ENCODE measurements at places on chromosomes 13 and 19.

- DNase-seq: peak; percentile 48
Observed at GRCh38 chr13:24036115-24036514, 124.4 kb upstream of the SPATA13 start.

- peak; percentile 77 for DNase-seq
Observed at GRCh38 chr19:28737021-28737895, 475.7 kb downstream of the UQCRFS1 start.

- DNase-seq: peak; percentile 80
Observed at GRCh38 chr13:80339563-80339911, 1.4 kb downstream of the SPRY2 start.

DNA sequence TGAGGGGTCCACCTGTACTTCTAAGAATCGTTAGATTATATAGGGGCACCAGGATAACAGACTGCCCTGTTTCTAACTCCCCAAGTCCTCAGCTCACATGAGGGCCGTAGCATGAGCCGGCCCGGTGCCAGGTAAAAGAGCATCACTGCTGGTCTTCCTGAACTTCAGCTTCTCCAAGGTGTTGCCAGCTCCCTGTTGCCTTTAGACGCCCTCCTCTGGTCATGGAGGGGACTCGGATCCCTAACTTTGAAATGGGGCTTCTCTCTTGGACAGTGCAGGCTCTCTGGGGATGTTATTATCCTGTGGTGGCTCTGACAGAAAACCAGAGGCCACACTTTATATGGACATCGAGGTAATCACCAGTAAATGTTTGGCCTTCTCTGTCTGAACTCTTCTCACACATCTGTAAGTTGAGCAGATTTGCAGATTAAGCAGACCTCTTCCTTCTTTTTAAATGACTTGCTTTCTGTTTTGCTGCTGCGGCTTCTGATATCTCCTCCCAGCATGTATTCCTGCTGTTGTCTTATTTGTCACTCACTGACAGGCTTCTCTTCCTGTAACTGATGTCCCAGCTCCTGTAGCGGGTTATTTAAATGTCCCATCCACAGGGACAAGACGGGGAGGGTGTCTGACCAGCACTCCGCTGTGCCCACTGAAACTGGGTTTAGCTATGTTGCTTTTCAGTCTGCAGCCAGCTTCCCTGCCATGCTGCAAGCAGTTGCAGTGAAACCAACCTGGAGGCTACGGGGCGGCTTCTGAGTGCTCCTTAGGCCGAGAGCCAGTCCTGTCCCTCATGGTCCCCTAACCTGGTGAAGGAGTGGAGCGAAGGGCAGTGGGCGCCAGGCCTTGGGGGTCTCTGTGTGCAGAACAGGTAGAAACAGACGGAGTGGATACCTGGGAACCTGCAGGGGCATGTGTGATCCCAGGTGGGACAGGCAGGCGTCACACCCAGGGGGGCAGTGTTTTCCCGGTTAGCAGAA lies 39.2 kb downstream of the TSSK6 start:
- peak; percentile 70 for DNase-seq

DNA sequence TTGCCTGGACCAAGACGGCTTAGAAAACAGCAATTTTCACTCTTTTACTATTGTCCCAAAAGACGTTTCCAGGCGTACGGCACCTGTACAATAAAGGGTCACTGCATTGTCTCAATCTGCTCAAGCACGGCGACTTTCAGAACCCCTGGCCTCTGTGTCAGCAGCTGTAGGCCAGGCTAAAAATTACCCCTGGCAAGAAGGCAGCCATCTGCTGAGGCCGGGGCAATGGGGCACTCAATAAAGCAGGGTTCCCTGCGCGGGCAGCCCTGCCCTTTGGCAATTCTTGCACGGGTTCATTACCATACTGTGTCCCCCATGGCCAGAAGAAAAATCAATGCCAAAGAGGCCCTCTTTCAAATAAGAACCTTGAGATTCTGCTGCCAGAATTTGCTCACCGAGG lies 52.1 kb downstream of the STK24 start:
- DNase-seq: no peak

GRCh38 chr13:101576977-101577376 lies 124.5 kb downstream of the ITGBL1 start:
- DNase-seq: no peak

DNA sequence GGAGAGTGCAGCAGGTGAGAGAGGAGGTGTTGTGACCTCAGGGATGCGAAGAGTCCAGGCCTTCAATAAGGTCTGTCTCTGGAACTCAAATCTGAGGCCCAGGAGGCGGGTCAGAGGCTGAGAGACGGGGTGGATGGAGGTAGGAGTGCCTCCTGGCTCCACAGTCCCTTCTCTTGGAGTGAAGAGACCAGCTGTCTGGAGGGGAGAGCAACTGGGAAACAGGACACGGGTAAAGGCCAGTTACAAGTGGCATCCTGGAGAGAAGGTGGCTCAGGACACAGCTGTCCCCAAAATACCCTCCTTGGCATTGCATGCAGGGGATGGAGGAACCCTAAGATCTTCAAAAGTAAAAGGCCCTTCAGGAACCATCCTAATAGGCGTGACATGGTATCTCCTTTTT lies 19.2 kb downstream of the PDE4A start:
- peak; percentile 35 for DNase-seq

GRCh38 chr19:18161636-18162002 lies 8.7 kb downstream of the PIK3R2 start:
- no peak for DNase-seq

DNA sequence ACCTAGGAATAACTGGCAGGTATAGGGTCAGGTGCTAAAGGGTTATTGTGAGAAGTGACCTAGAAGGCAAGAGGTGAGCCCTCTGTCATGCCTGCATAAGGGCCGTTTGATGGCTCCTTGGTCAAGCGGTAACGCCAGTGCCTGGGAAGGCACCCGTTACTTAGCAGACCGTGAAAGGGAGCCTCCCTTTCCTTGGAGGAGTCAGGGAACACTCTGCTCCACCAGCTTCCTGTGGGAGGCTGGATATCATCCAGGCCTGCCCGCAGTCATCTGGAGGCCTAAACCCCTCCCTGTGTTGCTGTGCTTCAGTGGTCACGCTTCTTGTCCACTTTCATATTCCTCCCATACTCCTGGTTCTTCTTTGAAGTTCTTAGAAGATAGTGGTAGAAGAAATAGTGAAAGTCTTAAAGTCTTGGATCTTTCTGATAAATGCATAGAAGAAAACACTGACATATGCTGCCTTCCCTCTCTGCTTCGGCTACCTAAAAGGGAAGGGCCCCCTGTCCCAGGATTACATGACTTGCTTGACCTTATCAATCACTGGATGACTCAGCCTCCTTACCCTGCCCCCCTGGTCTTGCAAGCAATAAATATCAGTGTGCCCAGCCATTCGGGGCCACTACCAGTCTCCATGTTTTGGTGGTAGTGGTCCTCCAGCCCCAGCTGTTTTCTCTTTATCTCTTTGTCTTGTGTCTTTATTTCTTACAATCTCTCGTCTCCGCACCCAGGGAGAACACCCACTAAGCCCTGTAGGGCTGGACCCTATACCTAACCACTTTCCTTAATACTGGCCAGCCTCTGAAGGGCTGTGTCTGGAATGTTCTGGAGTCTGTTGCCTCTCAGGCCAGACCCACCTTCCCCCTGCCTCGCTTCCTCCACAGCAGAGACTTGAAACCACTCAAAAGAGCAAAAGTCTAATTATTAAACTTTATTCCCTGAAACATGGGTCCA lies 16.1 kb upstream of the ABCC4 start:
- DNase-seq: no peak

GRCh38 chr13:104984296-104984818 lies 1551.1 kb downstream of the EFNB2 start:
- DNase-seq: peak; percentile 88

- no peak for DNase-seq
Observed at GRCh38 chr19:10815969-10816644, 19.9 kb downstream of the TMED1 start.

- DNase-seq: no peak
Observed at GRCh38 chr13:111614613-111615012, 294.2 kb downstream of the TEX29 start.

DNA sequence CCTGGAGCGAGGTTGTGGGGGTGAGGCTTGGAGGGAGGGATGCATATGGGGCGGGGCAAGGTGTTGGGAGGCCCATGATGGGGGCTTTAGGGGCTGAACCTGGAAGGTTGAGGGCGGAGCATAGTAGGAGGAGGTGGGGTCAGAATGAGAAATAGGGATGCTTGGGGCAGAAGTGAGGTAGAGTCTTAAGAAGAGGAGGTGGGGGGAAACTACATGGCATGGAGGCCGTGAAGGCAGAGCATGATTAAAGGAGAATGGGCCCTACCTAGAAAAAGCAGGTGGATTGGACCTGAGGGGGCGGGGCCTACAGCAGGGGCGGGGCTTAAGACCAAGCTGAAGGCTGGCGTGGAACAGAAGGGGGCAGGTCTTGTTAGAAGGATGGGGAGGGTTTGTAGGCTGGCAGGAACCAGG lies 799 bp downstream of the NR1H2 start:
- no peak for DNase-seq

DNA sequence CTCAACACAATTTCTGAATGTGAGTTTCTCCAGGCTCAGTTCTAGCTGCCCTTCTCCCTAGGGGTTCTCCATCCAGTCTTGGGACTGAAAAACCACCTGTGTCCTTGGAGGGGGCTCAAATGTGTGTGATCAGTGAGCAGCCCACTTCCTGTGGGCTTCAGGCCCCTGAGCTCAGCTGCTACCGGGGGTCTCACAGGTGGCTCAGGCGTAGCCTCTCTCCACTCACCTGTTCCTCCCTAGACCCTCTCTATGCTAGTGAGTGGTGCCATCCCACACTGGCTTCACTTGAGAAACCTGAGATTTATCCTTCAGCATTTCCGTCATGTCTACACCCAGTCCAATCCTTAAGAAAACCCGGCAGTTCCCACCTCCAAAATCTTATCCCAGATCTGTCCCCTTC lies 39.8 kb upstream of the GPI start:
- DNase-seq: no peak

DNA sequence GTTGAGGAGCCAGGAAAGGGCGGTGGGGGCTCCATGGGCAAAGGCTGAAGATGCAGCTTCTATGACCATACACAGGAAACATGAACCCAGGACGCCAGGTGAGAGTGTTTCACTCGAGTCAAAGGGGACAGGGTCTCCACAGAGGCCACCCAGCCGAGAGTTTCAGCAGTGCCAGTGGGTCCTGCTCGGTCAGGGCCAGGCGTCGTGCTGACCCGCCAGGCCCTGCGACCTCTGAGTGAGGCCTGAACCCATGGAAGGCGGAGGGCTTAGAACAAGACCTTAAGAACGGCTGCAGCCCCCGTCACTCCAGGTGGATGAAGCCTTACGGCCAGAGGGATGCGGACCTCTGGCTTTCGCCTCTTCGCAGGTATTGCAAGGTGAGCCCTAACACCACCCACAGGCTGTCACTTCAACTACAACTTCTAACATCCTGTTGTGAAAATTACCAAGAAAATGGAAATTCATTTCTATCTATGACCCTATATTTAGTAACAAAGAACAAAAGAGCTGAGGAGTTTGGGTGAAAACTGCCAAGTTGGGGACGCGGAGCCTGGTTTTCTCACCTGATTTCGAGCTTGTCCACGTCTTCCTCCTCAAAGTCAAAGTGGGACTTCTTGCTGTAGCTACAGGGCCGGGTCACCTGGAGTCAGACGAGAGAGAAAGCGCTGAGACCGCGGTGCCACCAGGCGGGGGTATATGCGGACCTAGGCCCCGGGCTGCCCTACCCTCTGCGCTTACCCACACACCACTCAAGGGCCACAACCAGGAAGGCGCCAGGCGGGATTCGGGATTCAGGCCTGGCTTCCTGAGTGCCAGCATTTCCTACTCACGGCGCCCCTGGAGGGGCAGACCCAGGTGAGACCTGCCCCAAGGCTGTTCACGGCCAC lies 50.1 kb upstream of the C13orf46 start:
- DNase-seq: no peak

DNA sequence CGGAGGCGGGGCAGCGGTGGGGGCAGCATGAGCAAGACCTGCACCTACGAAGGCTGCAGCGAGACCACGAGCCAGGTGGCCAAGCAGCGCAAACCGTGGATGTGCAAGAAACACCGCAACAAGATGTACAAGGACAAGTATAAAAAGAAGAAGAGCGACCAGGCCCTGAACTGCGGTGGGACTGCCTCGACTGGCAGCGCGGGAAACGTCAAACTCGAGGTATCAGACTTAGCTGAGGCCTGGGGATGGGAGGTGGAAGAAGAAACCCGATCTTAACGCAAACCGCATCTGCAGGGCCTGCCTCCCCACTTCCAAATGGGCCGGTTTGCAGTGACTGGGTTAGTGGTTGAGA lies 693 bp downstream of the RFXAP start:
- DNase-seq: peak; percentile 40

GRCh38 chr13:51832471-51833152 lies 12.4 kb downstream of the TMEM272 start:
- DNase-seq: peak; percentile 30

DNA sequence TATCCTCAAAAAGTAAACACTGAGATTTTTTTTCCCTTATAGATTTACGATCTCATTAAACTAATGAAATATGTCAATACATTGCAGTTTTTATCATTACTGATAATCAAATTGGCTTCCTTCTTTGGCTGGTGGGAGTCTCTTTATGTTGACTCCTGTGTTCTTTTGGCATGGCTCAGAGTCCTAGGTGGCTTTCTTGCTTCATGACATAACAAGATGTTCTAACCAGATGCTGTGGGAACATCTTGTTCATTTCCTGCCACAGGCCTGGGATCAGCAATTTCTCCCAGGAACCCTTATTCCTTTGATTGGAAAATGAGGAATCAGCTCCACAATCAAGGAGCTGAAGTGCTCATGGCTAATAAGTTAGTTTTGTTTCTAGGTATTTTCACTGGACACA lies 13.2 kb upstream of the CYP4F22 start:
- DNase-seq: no peak

DNA sequence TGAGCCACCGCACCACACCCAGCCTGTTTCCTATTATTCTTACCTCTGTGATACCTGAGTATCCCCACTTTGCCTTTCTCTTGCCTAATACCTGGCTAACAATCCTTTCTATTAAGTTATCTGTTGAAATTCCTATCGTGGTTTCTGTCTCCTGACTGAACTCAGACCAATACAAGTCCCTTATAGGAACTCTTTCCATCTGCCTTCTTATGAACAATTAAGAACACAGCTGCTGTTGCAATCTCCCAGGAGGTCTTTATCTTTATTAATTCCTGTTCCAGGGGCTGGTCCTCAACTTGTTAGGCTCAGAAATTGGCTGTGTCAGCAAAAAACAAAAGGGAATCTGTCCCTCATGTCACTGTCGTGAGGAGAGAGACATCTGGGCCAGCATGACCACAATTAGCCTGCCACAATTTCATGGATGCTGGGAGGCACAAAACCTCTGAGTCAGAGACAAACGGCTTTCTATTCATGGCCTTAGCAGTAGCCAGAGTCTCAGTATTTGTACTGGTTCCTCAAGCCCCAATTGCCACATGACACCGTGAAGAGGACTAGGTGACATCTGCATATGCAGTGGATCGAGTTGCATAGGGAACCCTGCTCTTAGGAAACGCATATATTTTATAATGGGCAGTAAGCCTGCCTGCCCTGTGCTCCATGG lies 58.2 kb downstream of the NUFIP1 start:
- no peak for DNase-seq

GRCh38 chr19:34269081-34269480 lies 14.7 kb downstream of the GARRE1 start:
- DNase-seq: no peak

GRCh38 chr13:39599012-39599411 lies 4.0 kb downstream of the LHFPL6 start:
- DNase-seq: no peak

GRCh38 chr19:46206176-46206575 lies 23.4 kb upstream of the IGFL1 start:
- DNase-seq: peak; percentile 81
